ENCODE measurements at places on chromosomes 5 and 9.

GRCh38 chr5:50328193-50328729 is 112.8 kb downstream of the EMB start:
- no peak for DNase-seq

DNA sequence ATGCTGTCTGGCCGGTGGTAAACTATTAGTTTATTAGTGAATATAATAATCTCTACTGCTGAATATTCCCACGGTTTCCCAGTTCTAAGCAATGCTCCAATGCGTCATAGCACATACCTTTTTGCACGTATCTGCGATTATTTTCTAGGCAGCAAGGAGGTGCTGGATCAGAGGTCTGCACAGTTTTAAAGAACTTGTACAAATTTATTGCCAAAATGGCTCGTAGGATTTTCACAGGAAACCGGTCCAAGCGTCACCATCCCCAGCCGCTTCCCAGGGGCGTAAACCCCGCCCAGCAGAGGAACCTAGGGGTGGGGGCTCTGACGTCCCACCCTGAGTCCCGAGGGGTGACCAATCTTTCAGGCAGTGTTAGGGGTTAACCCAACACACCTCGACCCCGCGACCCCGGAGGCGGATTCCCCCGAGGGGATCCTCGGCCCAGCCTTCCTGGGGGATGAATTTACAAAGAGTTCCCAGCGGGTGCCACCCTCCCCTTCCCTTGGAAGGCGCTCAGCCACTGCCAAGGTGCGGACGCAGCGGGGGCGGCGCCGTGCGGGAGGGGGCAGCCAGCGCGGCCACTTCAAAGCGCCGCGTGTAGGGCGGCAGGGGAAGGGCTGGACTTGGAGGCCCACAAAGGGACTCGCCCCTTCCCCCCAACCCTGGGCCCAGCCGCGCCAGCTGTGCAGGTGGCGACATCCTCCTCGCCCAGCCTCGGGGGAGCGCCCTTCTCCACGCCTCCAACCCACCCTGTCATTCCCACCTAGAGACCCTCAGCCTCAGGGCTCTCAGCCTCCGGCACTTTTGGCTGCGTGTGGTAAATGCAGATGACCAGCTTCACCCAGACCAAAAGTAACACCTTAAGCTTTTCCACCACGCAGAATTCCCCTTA is 43.5 kb upstream of the TCF7 start:
- no peak for DNase-seq

DNA sequence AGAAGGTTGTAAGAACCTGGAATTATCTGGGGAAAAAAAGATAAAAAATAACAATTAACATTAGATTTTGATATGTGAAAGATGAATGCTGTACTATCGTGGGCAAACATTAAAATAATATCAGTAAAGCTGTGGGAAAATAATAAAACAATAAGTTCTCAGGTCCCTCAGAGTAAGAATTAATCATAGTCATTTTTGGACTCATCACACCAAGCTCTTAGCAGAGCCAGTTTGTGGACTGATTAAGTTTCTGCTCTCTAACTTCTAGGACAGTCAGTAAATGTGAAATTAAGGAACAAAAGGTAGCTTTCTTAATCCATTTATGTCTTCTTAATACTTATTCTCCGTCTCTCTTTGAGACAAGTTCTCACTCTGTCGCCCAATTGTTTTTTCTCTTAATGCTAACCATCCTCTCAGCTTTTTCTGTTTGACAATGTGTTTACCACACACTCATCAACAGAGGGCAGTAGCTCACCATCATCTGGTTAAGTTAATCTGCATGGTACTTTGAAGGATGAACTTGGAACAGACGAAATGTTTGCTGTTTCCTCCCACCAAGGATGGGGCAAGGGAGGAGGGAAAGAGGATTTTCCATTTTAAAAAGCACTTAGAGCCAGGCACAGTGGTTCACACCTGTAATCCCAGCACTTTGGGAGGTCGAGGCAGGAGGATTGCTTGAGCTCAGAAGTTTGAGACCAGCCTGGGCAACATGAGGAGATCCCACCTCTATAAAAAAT is 5.3 kb upstream of the ACO1 start:
- DNase-seq: peak; percentile 56

GRCh38 chr9:70411930-70412831 is 2.3 kb downstream of the KLF9 start:
- no peak for DNase-seq

- no peak for DNase-seq
These were observed 27.6 kb downstream of the ACTL7A start for GRCh38 chr9:108889649-108890067.

GRCh38 chr5:82296929-82297328 is 18.8 kb upstream of the RPS23 start:
- DNase-seq: no peak

DNA sequence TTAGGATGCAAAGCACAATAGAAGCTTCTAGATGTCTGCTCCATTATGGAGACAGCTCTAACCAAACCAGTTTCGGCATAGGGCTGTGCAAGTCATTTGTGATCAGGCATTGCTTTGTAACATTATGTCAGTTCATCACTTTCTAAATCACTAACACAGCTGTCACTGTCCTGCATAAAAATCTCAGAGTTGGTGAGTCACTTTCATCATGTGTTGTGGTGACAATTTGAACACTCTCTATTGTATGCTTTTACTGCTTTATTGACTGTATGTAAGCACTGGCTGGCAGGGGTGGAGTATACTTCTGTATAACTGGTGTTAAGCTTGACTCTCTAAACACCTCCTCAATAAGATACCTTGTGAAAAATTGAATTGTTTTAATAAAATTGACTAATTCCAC is 77.9 kb downstream of the SLCO4C1 start:
- DNase-seq: no peak

- DNase-seq: no peak
These were observed 134.6 kb downstream of the TTLL11 start for GRCh38 chr9:121958530-121958929.

DNA sequence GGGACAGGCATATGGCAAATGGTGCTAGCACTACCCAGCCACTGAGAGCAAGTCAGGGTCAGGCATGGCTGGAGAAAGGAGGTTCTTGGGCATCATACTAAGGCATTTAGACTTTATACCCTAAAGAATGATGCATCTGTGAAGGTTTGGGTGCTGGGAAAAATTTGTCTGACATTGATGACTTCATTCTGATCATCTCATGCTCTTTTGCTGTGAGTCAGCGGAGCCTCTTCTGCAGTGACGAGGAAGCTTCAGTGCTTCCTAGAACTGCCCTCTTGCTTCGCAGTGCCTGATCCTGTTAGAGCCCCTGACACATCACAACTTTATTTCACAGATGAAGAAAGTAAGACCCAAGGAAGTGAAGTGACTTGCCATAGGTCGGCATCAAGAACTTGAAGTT is 266.6 kb upstream of the GAS1 start:
- no peak for DNase-seq

Measured in left renal pelvis (tissue), 4 donors.